Purkinje cell (primary cell): ENCODE measurements at places on chromosomes 2 and 18. TPM values are rescaled to one million over a fixed set of nuclear protein-coding genes. Genes with fewer than 3 reads are reported as not detected.

Gene EDAR
- polyA plus RNA-seq = not detected in 2 replicates

Gene LIMS3
- polyA plus RNA-seq = not detected in 2 replicates

Gene GAREM1
- polyA plus RNA-seq = 5.6 and 8.9 TPM in 2 replicates

Gene PLGLB2
- 1.7 TPM in 1 of 2 replicates, not detected in the other for polyA plus RNA-seq

Gene PRADC1
- polyA plus RNA-seq = 8.1 and 12.1 TPM in 2 replicates

Gene HOXD11
- polyA plus RNA-seq = not detected in 2 replicates

Gene DPP4
- polyA plus RNA-seq = 0.11 TPM in 1 of 2 replicates, not detected in the other

Gene ITPRID2
- 21.9 and 29.7 TPM in 2 replicates for polyA plus RNA-seq

Gene C2orf78
- polyA plus RNA-seq = not detected in 2 replicates

Gene KCNIP3
- 4.2 TPM in 1 of 2 replicates, not detected in the other for polyA plus RNA-seq

Gene ACOXL
- not detected in 2 replicates for polyA plus RNA-seq

Gene TACR1
- 0.47 and 0.99 TPM in 2 replicates for polyA plus RNA-seq

Gene G6PC2
- not detected in 2 replicates for polyA plus RNA-seq

Gene SGO2
- 9.7 and 10.3 TPM in 2 replicates for polyA plus RNA-seq

Gene PKDCC
- polyA plus RNA-seq = 4.9 TPM in 1 of 2 replicates, not detected in the other
